Prostate gland (tissue), 2 donors: ENCODE measurements at places on chromosomes 2 and 18.

- DNase-seq = no peak
Measured at GRCh38 chr18:49744376-49745008, 68.8 kb downstream of the ACAA2 start.

DNA sequence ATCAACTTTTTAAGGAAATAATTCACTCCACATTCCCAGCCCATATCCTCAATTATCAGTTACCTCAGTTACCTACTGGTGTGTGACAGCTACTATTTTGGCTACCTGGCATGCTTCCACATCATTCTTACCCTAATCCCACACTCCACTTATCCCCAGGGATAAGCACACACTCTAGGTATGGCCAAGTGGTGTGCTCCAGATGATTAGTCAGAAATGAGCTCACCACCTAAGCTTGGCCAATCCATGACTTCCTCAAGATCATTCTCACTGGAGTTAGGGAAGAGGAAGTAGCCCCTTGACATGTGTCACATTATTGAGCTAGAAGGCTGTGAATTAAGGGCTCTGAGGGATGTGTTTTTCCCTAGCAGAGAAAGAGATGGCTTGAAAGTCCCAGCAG is 20.9 kb upstream of the SMAD4 start:
- no peak for DNase-seq

DNA sequence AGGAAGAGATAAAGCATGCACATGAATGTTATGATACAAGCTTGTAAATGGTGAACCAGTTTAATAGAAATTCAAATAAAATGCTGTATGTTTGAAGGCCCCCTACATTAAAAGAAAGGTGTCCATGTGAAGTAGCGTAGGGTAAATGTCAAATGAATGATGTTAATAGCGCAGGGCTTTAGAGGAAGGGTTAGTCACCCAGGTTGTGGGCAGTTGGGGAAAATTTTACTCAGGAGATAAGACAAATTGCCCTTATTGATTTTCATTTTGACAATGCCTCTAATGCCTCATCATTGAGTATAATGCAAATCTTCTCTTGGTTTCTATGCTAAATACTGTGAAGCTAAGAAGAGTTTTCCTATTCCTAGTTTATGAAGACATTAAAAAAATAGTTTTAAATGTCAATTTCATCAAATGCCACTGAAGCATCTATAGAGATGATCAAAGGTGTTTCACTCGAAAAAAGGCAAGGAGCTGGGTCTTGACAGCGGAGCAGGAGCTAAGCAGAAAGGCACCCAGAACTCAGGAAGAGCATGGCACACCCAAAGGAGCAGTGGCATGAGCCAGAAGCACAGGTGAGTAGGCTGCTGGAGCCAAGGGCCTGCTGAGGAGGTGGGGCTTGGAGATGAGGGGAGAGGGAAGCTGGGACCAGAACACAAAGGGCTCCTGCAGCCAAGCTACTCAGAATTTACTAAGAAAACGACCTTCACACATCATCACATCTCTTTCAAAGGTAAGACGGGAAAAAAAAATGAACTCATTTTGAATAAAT is 129.3 kb upstream of the ACKR3 start:
- DNase-seq = no peak

- no peak for DNase-seq
Measured at GRCh38 chr2:179606141-179606540, 255.3 kb downstream of the ZNF385B start.

DNA sequence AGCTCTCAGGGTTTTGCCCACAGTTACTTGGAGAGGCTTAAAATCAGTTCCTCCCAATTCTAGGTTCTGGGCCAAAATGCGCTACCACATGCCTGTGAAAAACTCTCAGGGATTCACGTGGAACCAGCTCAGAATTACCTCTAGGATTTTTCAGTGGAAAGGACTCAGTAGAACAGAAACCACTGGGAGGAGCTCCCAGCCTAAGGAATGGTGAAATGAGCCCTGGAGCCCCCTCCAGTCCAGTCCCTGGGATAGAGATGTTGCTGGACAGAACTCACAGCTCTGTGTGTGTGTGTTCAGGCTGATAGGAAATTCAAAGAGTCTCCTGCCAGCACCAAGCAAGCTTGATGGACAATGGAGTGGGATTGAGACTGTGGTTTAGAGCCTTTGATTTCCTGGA is 21.1 kb upstream of the SLC9A4 start:
- no peak for DNase-seq

- DNase-seq = no peak
Measured at GRCh38 chr2:158529379-158530259, 72.9 kb downstream of the PKP4 start.

- no peak for DNase-seq
Measured at GRCh38 chr2:32229635-32230034, 35.1 kb downstream of the NLRC4 start.
